ENCODE measurements at places on chromosomes 16 and 17.

DNA sequence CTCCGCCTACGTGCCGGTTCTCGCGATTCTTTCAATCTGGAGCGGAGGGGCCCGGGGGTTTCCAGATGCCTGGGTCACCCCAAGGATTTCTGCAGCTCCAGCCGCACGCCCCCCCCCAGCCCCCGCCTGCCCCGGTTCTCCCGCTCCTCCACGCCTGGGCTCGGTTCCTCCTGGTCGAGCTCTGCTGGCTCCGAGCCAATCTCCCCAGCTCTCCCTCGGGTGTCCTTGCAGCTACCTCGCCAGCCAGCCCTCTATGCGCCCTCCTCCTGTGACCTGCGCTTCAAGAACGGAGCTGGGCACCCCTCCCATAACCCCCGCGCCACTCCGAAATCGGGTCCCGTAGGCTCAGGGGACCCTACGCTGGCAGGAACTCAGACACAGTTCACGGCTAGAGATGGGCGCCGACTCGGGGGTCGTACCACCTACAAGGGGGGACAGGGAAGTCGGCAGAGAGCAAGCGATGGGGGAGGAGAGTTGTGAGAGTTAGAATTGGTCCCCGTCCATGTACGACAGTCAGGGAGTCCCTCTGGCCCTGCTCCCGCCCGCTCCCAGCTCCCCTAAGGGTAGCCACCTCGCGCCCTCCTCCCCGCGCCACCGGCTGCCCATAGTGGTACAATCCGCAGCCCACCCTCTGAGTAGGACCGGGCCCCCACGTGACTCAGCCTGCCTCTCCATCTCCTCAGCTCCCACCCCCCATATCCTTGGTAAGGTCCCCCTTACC is 961 bp downstream of the FGF11 start:
- DNase-seq: no peak

GRCh38 chr17:82545071-82545462 is 25.5 kb downstream of the FOXK2 start:
- DNase-seq: no peak

DNA sequence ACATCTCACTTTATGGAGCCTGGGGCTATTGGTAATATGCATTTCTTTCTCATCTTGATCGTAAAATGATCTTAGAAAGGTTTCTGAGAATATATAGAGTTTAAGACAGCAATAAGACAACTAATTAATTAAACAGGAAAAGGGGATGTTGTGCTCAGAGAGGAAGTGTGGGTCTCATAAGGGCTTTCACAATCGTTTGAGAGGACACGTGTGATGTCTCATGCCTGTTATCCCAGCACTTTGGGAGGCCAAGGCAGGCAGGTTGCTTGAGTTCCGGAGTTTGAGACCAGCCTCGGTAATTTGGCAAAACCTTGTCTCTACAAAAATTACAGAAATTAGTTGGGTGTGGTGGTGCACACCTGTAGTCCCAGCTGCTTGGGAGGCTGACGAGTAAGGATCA is 295.6 kb downstream of the WWOX start:
- no peak for DNase-seq

DNA sequence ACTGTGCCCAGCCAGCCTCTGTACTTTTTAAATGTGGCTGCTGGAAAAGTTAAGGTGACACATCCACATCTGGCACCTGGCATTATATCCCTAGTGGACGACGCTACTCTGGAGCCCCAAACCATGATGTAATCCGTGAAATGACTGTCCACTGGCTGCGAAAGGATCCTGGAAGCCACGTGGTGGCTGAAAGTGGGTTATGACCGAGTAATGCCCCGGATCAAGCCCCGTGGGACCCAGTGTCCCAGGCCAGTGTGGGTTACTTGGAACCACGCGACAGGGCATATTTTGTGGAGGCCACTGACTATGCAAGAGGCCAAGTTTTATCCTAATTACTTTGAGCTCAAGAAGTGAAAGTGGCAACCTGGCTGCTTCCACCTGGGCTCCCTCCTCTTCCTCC is 79.6 kb downstream of the PGS1 start:
- DNase-seq: no peak

GRCh38 chr16:26605626-26606271 is 461.0 kb upstream of the C16orf82 start:
- DNase-seq: no peak

DNA sequence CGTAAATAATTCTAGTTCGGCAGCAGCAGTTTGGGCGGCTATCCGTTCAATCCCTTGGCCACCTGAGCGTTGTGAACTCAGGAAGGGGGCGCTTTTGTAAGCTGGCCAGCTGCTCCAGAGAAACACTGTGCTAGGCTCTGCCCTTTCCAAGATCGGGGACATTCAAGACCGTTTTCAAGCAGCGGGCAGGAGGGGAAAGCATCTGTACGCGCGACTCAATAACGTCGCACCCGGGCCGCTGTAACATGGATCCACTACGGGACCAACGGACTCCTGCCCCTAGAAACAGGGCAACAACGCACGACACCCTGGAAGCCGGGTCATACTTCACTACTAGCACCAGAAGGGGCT is 463 bp downstream of the TOP2A start:
- DNase-seq: no peak

DNA sequence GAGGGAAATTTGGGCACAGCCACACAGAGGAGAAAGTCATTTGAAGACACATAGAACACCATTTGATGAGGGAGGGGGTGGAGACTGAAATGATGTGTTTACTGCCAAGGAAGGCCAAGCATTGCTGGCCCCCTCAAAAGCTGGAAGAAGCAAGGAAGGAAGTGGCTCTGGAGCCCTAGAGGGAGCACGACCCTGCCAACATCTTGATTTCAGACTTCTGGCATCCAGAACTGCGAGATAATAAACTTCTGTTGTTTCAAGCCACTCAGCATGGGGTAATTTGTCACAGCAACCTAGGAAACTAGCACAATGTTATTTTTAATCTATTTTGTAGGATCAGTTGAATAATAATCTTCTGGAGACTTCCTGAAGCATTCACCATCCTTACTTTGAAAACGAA is 314.8 kb upstream of the GOT2 start:
- no peak for DNase-seq

GRCh38 chr16:62921904-62922303 is 885.7 kb upstream of the CDH8 start:
- no peak for DNase-seq

Measured in activated CD4-positive, alpha-beta T cell treated with anti-CD3 and anti-CD28 coated beads, Interleukin-2, amount 50 U/mL, for 24 hours (primary cell).